ENCODE measurements at places on chromosomes 1 and 21.

GRCh38 chr1:161954050-161954449 lies 69.6 kb downstream of the OLFML2B start:
- peaks cover 18% of the 10 kb centered on the region for H3K36me3 ChIP-seq
- H3K27ac ChIP-seq, result no peak overlapping the region
- H3K4me3 ChIP-seq, result no peak overlapping the region
- H3K4me1 ChIP-seq, result peaks cover 15% of the 10 kb centered on the region

DNA sequence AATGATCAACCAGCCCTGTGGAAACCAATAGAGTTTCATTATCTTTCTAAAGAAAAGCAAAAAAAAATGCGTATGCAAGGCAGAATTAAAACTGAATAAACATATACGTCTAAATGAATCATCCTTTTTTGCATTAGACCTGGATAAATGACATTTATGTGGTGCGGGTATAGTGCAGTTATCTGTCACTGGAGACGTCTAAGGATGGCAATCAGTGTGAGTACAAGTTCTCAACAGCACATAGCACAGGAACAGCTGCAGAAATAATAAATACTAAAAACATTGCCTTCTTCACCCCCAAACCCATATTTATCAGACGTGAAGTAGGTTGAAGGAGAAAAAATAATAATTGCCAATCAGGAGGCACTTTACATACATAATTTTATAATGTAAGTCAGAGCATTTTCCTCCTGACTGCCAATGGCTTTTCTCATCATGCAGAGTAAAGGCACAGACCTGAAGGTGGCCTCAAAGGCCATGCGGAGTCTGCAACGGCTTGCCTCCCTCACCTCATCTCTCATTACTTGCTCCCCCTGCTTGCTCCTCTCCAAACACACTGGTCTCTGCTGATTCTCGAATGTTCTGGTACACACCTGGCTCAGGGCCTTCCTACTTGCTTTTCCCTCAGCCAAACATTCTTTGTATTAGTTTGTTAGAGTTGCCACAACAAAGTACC lies 574.7 kb upstream of the PLXNA2 start:
- no peaks in the 10 kb centered on the region for H3K4me1 ChIP-seq
- H3K4me3 ChIP-seq, result no peak overlapping the region
- no peaks in the 10 kb centered on the region for H3K36me3 ChIP-seq
- no peaks in the 10 kb centered on the region for H3K27me3 ChIP-seq
- DNase-seq, result no peak

- H3K36me3 ChIP-seq, result peaks cover 46% of the 10 kb centered on the region
- peak overlapping the region; percentile 47 for H3K4me3 ChIP-seq
- H3K4me1 ChIP-seq, result peaks cover 31% of the 10 kb centered on the region
- DNase-seq, result peak; percentile 34
- H3K27me3 ChIP-seq, result no peaks in the 10 kb centered on the region
Observed at GRCh38 chr1:184892116-184892515, 82.2 kb downstream of the NIBAN1 start.

- peaks cover 17% of the 10 kb centered on the region for H3K4me1 ChIP-seq
- DNase-seq, result no peak
- peak overlapping the region; percentile 76 for H3K4me3 ChIP-seq
Observed at GRCh38 chr1:159853417-159854115, 8.9 kb downstream of the VSIG8 start.

- no peaks in the 10 kb centered on the region for H3K27me3 ChIP-seq
- no peak overlapping the region for H3K27ac ChIP-seq
- DNase-seq, result no peak
- H3K4me1 ChIP-seq, result peaks cover 22% of the 10 kb centered on the region
- H3K4me3 ChIP-seq, result no peak overlapping the region
Observed at GRCh38 chr1:156598125-156598524, 3.2 kb downstream of the GPATCH4 start.

- H3K27ac ChIP-seq, result peak within 1 kb of the TSS; percentile 80
- H3K4me3 ChIP-seq, result peak within 1 kb of the TSS; percentile 81
- H3K4me1 ChIP-seq, result peaks cover 43% of the 10 kb centered on the region
- no peaks in the 10 kb centered on the region for H3K36me3 ChIP-seq
- no peaks in the 10 kb centered on the region for H3K27me3 ChIP-seq
- DNase-seq, result no peak
Observed at GRCh38 chr1:156153362-156153761, at the start of gene SEMA4A. Gene SEMA4A, plus strand, starts transcription at chr1:156153585. Its CDS starts 994 bp downstream, at chr1:156154579.

GRCh38 chr1:41768583-41768982 lies 150.1 kb downstream of the HIVEP3 start:
- H3K4me1 ChIP-seq, result no peaks in the 10 kb centered on the region
- no peak overlapping the region for H3K4me3 ChIP-seq
- DNase-seq, result no peak
- H3K27ac ChIP-seq, result no peak overlapping the region
- no peaks in the 10 kb centered on the region for H3K36me3 ChIP-seq

DNA sequence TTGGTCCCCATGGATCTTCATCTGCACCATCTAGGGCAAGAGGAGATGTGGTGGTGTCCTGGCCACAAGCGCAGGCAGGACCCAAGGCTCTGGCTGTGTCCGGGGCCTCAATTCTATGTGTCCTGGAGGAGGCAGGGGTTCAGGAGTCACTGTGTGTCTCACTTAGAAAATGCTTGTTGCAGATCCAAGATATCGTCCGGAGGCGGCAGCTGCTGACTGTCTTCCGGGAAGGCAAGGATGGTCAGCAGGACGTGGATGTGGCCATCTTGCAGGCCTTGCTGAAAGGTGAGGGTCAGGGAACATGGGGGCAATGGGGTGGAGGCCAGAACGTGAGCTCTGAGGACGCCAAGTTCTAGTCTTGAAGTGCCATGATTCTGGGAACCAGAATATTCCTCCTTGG lies 29.1 kb downstream of the TRPM2 start:
- no peaks in the 10 kb centered on the region for H3K4me1 ChIP-seq
- H3K4me3 ChIP-seq, result no peak overlapping the region
- no peak for DNase-seq
- no peaks in the 10 kb centered on the region for H3K27me3 ChIP-seq
- H3K27ac ChIP-seq, result no peak overlapping the region
